ENCODE measurements at places on chromosomes 3 and 15.

- DNase-seq, result no peak
These were observed 26.4 kb downstream of the LNP1 start for GRCh38 chr3:100427699-100428098.

- no peak for DNase-seq
These were observed 13.3 kb upstream of the CCR1 start for GRCh38 chr3:46221391-46221790.

- DNase-seq, result peak; percentile 81
These were observed at the start of gene FLNB for GRCh38 chr3:58008141-58009025. TSS of gene FLNB (plus strand) at chr3:58008422. CDS start at chr3:58008565, 143 bp downstream.

DNA sequence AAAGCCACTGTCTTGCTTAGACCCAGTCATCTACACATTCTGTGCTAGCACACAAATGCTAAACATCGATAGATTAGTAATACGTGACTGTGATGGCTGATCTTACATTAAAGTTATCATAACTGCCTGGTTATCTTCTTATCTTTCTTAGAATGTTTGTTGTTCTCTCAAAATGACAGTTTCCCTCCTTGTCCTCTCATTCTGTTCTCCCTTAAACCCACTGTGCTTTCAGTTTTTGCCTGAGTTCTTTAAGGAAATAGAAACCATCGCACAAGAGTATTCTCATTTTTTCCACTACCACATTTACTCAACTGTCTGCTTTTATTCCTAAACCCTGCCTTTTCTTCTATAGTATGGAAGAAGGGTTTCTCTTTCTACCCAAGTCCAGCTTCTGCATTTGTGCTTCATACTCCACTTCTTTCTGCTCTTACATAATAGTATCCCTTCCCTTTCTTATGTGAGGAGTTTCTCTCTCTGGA, 17.1 kb downstream of the STX19 start:
- DNase-seq, result no peak

DNA sequence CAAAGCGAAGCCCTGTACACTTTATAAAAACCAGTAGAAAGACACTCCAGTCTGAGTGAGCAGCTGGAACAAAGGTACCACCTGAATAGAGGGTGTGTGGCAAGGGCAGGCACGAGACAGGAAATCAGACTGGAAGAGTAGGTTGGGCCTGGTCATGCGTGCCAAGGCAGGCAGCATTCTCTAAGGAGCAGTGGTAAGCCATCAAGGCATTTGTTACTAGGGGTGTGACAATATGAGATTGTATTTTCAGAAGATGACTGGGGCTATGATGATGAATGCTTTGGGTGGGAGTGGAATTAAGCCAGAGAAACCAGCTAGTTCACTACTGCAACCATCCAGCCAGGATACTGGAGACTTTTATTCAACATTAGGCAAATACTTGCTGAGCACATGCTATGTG, 5.0 kb downstream of the JMJD7 start:
- no peak for DNase-seq

- no peak for DNase-seq
These were observed 465.1 kb downstream of the MAGI1 start for GRCh38 chr3:65573548-65574116.

DNA sequence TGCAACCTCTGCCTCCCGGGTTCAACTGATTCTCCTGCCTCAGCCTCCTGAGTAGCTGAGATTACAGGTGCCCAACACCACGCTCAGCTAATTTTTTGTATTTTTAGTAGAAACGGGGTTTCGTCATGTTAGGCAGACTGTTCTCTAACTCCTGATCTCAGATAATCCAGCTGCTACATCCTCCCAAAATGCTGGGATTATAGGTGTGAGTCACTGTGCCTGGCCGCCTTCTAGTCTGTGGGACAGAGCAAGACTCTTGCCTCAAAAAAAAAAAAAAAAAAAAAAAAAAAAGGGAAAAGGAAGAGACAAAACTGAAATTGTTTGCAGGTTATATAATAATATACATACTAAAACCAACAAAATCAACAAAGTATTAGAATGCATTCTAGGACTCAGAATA, 215.2 kb downstream of the PCCB start:
- DNase-seq, result no peak

GRCh38 chr3:146086211-146086610, 74.8 kb downstream of the PLOD2 start:
- DNase-seq, result no peak

- no peak for DNase-seq
These were observed 122.6 kb upstream of the SMAD3 start for GRCh38 chr15:66942649-66943390.

DNA sequence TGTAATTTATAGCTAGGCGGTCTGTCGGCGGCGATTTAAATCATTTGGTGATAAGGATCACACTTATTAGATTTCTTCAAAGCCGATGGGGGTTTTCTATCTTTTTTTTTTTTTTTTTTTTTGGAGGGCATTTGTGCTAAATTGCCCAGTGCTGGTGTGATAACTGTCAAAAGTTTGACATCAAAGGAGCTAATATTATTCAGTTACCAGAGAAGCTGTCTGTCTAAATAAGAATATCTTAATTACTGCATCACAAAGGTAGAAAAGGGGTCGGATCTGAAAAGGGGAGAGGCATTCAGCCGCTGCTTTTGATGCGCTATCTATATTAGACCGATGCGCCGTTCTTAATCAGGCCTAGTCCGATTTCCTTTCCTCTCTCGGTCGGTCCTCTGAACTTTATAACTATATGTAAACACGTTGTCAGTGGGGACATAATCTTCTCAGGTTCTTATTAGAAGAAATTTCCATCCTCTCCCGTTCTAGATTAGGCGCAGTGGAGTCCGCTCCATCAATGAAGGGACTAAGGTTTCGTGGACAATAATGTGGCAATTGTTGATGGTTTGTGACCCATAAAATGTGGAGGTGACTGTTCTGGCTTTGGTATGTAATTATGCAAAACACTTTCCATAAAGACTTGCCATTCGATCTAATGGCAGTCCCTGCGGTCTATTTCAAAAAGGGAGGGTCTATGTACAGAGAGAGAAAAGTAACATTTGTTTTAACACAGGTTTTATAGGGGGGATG, 31.7 kb downstream of the NR2F2 start:
- no peak for DNase-seq

GRCh38 chr15:77853008-77853328, 220.3 kb upstream of the LINGO1 start:
- DNase-seq, result no peak

DNA sequence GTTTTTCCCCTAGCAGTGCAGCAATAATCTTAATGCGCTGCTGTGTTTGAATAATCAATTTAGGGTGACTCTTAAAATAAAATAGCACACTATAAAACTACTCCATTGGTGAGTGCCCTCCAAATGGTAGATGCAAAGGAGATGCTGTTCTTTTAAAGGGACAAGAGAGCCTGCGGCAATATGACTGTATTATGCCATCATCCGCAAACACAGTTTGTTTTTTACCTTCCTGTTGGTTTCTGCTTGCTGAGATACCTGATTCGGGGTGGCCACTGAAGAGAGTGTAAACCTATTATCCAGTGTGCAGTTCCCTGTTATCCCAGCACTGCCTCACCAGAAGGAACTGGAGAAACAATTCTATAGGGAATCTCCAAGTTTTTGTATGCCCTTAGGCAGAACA, 523.1 kb upstream of the TGFBR2 start:
- DNase-seq, result no peak

DNA sequence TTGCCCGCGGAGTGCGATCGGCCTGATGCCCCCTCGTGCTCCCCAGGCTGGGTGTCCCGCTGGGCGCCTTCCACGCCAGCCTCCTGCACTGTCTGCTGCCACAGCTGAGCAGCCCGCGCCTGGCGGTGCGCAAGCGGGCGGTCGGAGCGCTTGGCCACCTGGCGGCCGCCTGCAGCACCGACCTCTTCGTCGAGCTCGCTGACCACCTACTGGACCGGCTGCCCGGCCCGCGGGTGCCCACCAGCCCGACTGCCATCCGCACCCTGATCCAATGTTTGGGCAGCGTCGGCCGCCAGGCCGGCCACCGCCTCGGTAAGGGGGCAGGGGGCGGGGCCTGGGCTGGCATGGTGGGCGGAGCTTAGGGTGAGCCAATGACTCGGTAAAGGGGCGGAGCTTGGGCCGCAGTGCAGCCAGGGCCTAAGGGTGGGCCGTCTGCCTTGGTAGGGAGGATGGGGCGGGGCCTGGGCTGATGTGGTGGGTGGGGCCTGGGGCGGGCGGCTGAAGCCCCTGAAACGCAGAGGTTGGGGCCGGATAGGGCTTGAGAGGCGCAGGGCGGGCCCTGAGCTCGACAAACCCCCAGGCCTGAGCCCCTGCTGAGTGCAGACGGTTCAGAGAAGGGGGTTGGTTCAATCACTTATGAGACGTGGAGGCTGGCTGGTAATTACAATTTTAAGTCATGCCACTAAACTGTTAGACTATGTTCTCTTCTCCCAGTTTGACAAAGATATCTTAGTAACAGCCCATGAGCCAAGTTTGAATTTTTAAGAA, 13.7 kb downstream of the CAND2 start:
- DNase-seq, result peak; percentile 96

GRCh38 chr15:68025835-68026424, 28.2 kb upstream of the PIAS1 start:
- no peak for DNase-seq

DNA sequence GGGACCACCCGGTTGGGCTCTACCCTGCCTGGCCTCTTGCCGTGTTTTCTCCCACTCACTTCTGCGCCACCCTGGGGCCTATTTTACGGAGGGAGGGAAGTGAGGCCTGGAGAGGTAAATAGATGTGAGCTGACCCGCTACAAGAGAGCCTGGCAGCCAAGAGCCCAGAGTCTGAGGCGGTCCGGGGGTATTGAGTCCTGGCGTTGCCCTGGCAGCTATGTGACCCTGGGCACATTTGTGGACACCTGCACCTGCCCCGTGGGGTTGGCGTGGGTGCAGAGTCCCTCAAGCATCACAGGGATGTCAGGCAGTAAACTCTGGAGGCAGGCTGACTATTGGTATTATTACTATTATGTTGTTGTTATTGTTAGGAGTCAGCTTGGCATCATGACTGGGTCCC, 85.7 kb downstream of the FBLN2 start:
- no peak for DNase-seq

DNA sequence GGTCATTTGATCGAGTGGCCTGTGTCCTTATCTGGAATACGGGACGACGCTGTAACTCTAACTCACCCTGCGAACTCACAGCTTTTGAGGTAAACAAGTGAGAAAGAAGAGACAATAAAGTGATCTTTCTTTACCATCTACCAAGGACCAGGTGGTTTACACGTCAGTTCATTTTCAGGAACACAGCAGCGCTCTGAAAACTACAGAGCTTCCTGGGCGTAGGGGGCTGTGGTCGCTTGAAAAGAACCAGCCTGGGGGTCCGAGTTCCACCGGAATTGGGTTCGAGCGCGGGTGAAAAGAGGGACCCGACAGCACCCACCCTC, 357 bp downstream of the KIAA1143 start:
- DNase-seq, result peak; percentile 3

- DNase-seq, result no peak
These were observed 248.3 kb downstream of the IL5RA start for GRCh38 chr3:2861920-2862319.

- no peak for DNase-seq
These were observed 6.8 kb downstream of the MFSD1 start for GRCh38 chr3:158808697-158809096.

GRCh38 chr3:133984975-133985374, 44.8 kb downstream of the SLCO2A1 start:
- DNase-seq, result no peak
